Large intestine (tissue), 12 donors: ENCODE measurements at places on chromosomes 5 and 9. TPM values are rescaled to one million over a fixed set of nuclear protein-coding genes. Genes with fewer than 3 reads are reported as not detected.

Gene CETN3
- polyA plus RNA-seq: 34.6 TPM

Gene DHX29
- 28.3 TPM for polyA plus RNA-seq

Gene NUDT12
- polyA plus RNA-seq: 26.0 TPM

Gene SH3TC2
- 0.72 TPM for polyA plus RNA-seq

Gene ABLIM3
- polyA plus RNA-seq: 7.2 TPM

Gene ADCY2
- polyA plus RNA-seq: 4.7 TPM

Gene IFNB1
- not detected for polyA plus RNA-seq

Gene N4BP3
- polyA plus RNA-seq: 2.0 TPM

Gene PAEP
- 0.09 TPM for polyA plus RNA-seq

Gene TIMD4
- polyA plus RNA-seq: 1.5 TPM

Gene COL15A1
- 19.7 TPM for polyA plus RNA-seq

Gene BSPRY
- 9.5 TPM for polyA plus RNA-seq

Gene SVEP1
- polyA plus RNA-seq: 8.7 TPM

Gene IFNA4
- not detected for polyA plus RNA-seq

Gene CAMK4
- polyA plus RNA-seq: 10.9 TPM

Gene PCDHGA9
- 1.9 TPM for polyA plus RNA-seq
